NCI-H187 treated with DMSO at 0.1 percent for 48 hours (cell line): ENCODE measurements at places on chromosomes 5 and 9.

DNA sequence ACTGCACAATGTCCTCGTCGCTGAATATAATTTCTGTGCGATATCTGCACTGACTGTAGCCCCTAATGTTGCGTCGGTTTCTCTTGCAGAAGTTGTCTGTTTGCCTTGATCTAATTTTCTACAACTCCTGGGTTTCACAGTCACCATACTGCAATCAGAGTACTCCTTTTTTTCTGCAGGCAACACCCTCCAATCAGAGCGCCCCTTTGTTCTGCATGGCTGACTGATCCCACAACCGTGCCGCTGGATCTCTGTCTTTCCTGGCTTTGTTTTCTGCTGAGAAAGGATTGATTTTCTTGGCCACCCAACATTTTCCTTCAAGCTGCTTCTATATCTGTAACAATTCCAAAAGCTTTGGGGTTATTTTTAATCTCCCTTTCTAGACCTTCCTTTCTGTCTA lies 182.2 kb upstream of the SMARCA2 start:
- no peak for DNase-seq

DNA sequence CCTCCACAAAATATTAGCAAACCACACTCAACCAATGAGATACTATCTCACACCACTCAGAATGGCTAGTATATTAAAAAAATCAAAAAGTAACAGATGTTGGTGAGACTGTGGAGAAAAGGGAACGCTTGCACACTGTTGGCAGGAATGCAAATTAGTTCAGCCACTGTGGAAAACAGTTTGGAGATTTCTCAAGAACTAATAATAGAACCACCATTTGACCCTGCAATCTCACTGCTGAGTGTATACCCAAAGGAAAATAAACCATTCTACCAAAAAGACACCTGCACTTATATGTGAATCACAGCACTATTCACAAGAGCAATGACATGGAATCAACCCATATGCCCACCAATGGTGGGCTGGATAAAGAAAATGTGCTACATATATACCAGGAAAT lies 393.5 kb downstream of the PDE4D start:
- no peak for DNase-seq

DNA sequence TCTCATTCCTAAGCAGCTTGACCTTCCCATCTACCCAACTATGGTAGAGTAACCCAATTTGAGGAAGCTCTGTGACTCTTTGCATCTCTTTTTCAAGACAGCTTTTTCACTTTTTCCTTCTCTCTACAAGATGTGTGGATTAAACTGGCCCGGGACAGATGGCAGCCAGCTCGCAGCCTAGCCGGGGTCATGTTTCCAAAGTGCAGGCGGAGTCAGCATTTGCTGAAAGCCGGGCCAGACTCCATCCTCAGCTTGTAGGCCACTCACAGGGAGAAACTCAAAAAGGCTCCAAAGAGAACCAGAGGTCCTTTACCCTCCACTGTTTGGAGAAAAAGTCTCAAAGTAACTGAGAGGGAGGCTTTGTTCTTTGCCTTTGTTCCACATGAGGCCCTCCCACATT lies 286.8 kb upstream of the PANK3 start:
- no peak for DNase-seq

DNA sequence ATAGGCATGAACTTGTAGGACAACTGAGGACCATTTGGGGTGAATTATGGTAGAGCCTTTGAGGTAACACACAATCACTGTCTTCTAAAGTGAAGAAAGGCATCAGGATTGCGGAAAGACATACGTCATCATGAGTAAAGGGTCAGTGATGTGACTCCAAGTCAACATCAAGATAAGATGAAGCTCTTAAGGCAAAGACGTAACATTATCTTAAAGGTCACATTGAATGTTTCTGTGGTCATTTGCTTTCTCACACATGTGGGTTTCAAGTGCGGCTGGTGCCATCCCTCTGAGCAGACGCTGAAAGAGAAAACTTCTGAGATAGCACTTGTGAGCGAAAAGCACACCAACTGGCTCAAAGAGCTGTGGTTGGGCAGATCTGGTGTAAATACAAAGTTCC lies 63.3 kb upstream of the GRAMD2B start:
- DNase-seq, result no peak

GRCh38 chr9:95147452-95148207 lies 169.9 kb downstream of the FANCC start:
- DNase-seq, result no peak

DNA sequence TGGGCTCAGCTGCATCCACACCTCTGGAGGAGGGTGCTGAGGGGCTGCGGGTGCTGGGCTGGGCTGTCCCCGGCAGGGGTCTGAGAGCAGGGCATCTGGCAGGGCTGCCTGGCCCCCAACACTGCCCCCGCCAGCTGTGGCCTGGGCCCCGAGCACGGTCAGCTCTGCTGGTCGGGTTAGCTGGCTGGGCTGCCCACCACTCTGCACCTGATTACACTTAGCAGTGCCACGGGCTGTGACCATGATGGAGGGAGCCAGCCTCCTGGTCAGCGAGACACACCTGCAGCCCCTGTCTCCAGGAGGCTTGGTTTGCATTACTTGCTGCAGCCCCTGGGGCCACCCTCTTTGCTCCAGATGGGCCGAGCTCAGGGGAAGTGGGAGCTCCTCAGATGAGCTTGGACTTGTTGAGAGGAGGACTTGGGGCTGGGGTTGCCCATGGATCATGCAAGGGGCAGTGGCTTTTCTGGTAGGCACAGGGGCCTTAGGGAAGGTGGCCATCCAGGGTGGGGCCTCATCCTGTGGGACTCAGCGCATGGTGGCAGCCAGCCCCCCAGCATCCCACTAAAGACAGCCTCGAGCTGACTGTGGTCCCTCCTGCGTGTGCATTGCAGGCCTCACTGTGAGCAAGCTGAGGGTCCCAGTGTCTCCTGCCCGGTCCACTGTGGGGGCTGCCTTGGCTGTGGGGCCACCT lies 132.0 kb upstream of the FAM120A start:
- DNase-seq, result no peak

- DNase-seq, result no peak
These were observed 35.8 kb downstream of the DCAF10 start for GRCh38 chr9:37836386-37836785.

GRCh38 chr5:148406406-148406805 lies 22.6 kb downstream of the FBXO38 start:
- DNase-seq, result no peak

DNA sequence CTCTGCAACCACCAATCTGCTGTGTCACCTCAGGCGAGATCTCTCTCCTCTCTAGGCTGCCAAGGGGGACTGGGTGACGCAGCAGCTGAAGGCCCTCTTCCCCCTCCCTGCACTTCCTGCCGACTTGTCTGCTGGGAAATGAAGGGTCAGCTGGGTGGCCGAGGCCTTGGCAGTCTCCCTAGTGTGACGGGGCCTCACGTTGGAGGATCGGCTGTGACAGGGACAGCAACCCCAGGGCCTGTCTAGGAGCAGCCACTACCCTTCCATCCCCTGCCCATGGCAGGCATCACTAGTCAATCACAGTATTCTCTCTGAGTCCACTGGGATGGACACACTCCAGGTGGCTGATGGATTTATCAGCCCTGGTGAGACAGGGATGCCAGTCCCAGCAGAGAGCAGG lies 107.3 kb upstream of the SARDH start:
- DNase-seq, result no peak

GRCh38 chr9:113844466-113844865 lies 31.6 kb upstream of the ZNF618 start:
- DNase-seq, result no peak

GRCh38 chr9:76662476-76663281 lies 101.6 kb upstream of the PCA3 start:
- DNase-seq, result no peak

- no peak for DNase-seq
These were observed 497.9 kb downstream of the ARHGEF28 start for GRCh38 chr5:74123929-74124328.

GRCh38 chr5:139685886-139686285 lies 37.7 kb downstream of the CXXC5 start:
- DNase-seq, result no peak

DNA sequence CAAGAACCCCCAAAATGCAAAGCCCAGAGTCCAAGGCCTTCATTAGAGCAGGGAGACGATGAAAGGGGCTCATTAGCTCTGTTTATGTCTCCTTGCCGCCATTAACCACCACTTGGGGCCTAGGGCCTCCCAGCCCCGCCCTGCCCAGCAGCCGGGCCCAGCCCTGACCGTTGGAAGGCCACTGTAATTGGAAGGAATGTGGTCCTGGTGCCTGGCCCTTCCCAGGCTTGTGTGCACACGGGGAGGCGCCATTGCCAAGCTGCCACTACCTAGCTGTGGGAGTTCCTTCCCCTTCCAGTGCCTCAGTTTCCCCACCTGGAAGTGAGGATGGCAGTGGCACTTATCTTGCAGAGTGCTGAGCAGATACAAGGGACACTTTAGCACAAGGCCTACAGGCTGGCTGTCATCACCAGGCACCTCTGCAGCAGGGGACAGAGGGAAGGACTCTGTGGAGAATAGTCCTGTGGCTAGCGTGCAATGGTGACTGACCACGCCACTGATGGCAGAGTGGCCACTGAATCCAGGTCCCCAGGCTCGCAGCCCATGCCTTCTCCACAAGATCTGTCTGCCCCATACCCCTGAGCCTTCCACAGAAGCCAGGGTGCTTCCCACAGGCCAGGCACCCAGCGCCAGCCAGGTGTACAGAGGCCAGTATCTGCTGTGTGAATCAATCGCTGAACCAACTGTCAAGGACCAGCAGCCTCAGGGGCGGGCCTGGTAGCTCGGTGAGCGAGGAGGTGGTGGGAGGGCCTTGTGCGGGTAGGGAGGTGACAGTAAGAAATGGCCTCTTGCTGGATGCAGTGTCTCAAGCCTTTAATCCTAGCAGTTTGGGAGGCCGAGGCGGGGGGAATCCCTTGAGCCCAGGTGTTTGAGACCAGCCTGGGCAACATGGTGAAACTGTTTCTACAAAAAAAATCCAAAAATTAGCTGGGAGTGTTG lies 20.8 kb downstream of the GBGT1 start:
- no peak for DNase-seq

GRCh38 chr5:44801992-44802391 lies 6.8 kb upstream of the MRPS30 start:
- no peak for DNase-seq

DNA sequence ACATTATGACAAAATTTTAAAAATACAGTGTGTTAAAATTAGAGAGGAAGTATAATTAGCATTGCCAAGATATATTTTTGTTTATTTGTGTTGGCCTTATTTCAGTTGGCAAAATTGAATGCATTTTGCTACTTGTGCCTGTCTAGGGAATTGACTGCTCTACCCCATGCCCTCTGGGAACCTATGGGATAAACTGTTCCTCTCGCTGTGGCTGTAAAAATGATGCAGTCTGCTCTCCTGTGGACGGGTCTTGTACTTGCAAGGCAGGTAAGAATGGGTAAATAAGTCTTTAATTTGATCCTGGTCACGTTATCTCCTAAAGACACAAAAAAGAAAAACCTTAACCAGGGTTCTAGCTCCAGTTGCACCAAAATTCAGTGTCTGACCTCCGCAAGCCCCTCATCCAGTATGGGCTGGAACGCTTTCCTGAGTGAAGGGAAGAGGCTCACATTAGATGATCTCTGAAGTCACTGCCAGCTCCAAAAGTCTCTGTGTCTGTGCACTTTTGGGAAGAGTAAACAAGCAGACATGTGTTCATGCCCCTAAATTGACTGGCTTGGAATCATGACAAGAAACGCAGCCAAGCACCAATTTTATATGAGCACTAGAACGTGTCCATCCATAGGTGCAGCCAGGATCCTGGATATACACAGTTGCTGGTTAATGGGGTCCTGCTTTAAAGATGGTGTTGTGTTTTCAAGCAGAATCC lies 98.3 kb upstream of the PRRC1 start:
- no peak for DNase-seq

DNA sequence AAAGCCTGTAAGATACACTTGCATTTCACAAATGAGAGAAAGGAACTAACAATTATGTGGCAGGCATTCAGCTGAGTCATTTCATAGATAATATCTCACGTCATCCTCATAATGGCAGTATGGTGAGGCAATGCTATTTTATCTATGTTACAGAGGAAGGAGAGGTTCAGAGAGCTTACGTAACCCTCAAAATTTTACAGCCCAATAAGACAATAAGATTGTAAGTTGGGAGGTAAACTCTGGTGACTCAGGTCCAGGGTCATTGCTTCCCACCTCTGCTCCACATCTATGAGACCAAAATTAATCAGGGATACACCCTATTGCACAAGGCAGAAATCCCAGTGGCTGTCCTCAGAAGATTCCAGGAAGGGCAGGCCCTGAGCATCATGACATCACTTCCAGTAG lies 309.7 kb downstream of the NSG2 start:
- no peak for DNase-seq

- no peak for DNase-seq
These were observed 15.3 kb upstream of the SYNPO start for GRCh38 chr5:150625164-150625535.

GRCh38 chr5:96302174-96302738 lies 130.8 kb downstream of the PCSK1 start:
- no peak for DNase-seq

GRCh38 chr5:148840531-148840930 lies 14.1 kb downstream of the ADRB2 start:
- DNase-seq, result no peak

GRCh38 chr5:78792345-78793055 lies 143.9 kb upstream of the LHFPL2 start:
- no peak for DNase-seq

GRCh38 chr5:79653843-79654242 lies 35.8 kb upstream of the CMYA5 start:
- DNase-seq, result no peak
